SK-N-MC (cell line): ENCODE measurements at places on chromosomes 3 and 15.

DNA sequence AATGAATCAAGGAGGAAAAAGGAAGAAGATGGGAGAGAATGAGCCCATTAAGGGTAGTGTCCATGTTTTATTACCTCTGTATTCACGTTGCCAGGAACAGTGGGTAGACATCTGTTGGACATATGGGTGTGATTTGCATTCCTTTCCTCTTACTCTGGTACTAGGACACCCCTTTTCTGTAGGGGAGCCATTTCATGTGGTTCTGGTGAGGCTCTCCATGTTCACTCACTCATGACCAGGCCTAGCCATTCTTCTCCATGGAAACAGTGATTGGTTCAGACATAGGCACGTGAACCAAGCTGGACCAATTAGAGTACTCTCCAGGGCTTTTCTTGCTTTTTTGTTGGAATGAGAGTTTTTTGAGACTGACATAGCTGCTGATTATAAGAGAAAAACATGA, 39.6 kb upstream of the PDCD6IP start:
- DNase-seq, result no peak

GRCh38 chr3:120420928-120421551, 29.8 kb downstream of the FSTL1 start:
- no peak for DNase-seq

- no peak for DNase-seq
Observed at GRCh38 chr15:71118881-71119632, 3.8 kb downstream of the THSD4 start.

GRCh38 chr3:160331127-160331937, 67.7 kb downstream of the IFT80 start:
- DNase-seq, result no peak

- no peak for DNase-seq
Observed at GRCh38 chr15:62432702-62433398, 267.8 kb upstream of the C2CD4B start.

- no peak for DNase-seq
Observed at GRCh38 chr3:4664412-4664811, 171.3 kb downstream of the ITPR1 start.

DNA sequence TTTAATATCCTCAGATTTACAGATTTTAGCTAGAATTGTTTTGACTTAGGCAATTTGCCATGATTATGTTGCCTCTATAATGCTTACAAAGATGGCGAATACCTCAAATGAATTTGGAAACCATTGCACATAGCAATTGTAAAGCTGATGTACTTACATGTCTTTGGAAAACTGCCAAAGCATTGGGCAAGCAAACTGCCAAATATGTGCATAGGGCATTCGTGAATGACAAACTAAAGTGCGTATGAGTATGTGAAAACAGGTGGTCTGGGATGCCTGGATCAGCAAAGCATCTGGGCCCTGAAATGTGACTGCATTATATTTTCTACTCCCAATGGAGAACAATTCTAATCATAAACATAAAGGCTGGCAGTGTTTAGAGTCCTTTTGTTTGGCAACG, 445.3 kb upstream of the ROBO1 start:
- DNase-seq, result no peak
